ENCODE measurements at places on chromosomes 7 and 10.

DNA sequence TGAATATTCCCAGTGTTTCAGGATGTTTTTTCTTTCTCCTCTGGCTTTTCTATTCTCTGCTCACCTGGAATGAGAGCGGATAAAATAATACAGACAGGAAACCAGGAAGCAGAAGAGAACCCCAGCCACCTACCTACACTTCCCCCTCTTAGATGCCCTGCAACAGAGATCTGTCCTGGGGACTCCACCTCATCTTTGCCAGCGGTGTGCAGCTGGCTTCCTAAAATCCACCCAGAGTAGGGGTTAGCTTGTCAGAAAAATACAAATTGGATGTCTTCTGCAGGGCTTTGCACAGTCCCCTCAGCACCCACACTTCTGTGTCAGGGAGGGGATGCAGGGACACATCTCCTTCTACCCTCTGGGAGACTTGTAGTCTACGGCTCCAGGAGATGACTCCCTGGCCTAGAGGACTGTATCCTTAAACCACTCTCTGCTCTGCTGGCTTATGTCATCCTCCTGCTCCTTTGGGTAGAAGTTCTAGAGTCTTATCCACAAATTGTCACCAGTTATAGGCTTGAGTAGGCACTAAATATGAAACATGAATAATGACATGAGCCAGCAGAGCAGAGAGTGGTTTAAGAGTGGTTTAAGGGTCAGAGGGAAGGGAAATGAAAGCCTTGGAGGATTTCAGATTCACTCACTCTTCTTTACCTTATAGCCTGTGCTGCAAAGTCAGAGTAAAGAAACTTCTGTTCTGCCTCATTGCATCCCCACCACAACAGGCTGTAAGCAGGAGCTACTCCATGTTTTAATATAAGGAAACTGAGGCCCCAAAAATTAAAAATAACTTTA, 749.4 kb downstream of the AUTS2 start:
- no peak for DNase-seq

- DNase-seq, result no peak
Observed at GRCh38 chr10:107011105-107011504, 153.4 kb downstream of the SORCS1 start.

- no peak for DNase-seq
Observed at GRCh38 chr10:128854204-128854603, 612.8 kb upstream of the MGMT start.

- DNase-seq, result no peak
Observed at GRCh38 chr10:24929904-24930303, 22.5 kb downstream of the PRTFDC1 start.

GRCh38 chr7:29556405-29557195, 7.0 kb upstream of the PRR15 start:
- no peak for DNase-seq

GRCh38 chr10:104802941-104803340, 161.9 kb downstream of the SORCS3 start:
- no peak for DNase-seq

GRCh38 chr7:43479042-43479441, 103.9 kb upstream of the STK17A start:
- DNase-seq, result no peak

DNA sequence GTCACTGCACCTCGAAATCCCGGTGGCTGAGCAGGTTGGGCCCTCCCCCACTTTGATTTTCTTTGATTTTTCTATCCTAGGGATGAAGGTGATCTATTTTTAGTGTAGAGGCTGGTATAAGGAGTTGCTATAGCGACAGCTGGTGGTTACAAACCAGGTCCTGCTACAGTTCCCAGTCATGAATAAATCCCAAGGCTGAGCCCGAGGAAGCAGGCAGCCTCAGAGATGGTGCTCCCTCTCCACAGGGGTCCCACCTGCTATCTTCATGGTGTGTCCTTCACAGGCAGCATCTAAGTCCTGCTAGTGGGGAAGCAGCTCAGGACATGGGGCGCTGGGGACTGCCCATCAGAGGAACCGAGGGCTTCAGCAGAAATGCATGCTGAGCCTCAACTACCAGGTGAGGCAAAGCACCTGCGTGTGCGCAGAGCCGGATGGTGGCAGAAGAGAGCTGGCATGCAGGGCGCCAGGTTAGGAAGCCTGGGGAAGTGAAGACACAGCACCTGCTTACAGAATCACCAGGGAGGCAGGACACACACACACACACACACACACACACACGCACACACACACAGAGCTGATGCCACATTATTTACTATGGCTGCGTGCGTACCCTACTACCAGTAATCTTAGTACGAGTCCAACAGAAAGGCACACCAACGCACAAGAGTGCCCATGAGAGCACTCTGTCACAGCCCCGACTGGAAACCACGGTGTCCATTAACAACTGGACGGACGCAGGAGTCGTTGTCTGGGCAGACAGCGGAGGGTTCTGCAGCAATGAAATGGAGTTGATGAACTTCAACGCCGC, 150.9 kb downstream of the PRKAG2 start:
- DNase-seq, result no peak

- DNase-seq, result no peak
Observed at GRCh38 chr7:131483586-131483985, 72.8 kb downstream of the PODXL start.

DNA sequence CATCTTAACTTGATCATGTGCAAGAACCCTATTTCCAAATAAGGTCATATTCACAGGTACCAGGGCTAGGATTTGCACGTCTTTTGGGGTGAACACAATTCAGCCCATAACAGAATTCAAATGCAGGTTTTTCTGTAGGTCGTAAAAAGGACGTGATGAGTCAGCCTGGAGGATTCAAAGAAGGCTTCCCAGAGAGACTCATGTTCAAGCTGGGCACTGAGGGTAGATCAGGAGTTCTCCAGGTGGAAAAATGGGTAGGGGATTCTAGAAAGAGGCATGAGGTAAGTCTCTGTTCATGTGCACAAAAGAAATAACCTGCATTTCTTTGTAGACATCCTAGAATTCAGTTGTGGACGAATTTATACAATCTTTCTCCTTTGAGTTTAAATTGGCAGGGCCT, 160.4 kb downstream of the RPS24 start:
- DNase-seq, result no peak

DNA sequence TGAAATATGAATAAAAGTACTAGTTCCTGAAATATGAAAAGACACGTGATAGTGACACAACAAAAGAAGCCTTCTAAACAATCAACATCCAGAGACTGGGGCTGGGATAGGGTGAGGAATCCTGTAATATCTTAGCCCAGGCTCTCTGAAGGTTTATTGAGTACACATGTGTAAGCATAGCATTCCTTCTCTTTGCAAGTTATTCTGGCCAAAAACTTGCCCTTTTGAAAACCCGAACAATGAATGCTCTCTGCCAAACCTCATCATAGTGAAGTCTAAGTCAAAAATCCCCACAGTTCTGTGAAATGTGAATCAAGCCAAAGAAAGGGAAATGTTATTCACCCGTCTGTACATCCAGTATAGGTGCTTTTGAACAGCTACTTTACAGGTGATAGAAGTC, 11.6 kb downstream of the SEMA3D start:
- DNase-seq, result no peak

GRCh38 chr7:157397731-157398691, 61.2 kb downstream of the DNAJB6 start:
- DNase-seq, result no peak

- no peak for DNase-seq
Observed at GRCh38 chr7:102236102-102236501, 50.6 kb upstream of the SH2B2 start.

- DNase-seq, result no peak
Observed at GRCh38 chr7:138768241-138768640, 29.6 kb upstream of the TMEM213 start.

DNA sequence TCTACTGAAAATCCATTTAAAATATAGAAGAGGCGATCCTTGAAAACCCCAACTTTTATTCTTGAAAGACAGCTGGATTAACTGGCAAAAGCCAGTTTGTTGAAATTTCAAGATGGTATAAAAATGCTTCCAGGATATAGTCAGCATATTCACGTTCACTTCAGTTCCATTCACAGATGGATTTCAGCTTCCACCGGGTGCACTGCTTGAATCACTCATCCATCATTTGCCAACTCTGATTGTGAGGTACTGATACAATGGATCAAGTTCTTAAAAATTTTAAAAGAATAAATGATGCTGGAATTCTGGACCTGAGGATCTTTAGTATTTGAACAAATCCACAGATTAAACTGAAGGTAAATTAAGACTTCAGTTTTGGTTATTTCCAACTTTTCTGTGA, 2.4 kb downstream of the PURB start:
- DNase-seq, result no peak

DNA sequence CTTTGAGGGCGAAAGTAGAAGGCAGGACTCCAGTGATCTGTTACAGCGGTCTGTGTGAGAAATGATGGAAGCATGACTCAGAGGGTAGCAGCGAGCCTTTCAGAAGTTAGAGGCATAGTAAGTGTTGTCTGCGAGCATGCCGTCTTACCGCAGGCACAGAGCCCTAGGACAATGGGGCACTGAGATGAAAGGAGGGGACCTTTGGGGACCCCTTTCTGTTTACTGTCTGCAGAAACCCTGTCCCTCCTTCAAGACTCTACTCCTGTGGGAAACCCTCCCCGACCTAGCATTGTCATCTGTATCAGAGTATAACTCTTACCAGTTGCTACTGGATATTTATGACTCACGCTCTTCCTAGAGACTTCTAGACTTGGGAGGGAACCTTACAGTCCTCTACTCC, 87.2 kb upstream of the AGK start:
- no peak for DNase-seq

DNA sequence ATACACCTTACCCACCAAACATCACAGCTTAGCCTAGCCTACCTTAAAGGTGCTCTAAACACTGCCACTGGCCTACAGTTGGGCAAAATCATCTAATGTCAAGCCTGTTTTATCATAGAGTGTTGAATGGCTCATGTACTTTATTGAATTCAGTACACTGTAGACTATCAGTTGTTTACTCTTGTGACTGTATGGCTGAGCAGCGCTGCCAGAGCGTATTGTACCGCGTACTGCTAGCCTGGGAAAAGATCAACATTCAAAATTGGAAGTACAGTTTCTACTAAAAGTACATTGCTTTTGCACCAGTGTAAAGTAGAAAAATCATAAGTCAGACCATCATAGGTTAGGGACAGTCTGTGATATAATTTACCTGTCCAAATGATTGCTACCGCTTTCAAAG, 226.8 kb downstream of the PRPF18 start:
- DNase-seq, result no peak

DNA sequence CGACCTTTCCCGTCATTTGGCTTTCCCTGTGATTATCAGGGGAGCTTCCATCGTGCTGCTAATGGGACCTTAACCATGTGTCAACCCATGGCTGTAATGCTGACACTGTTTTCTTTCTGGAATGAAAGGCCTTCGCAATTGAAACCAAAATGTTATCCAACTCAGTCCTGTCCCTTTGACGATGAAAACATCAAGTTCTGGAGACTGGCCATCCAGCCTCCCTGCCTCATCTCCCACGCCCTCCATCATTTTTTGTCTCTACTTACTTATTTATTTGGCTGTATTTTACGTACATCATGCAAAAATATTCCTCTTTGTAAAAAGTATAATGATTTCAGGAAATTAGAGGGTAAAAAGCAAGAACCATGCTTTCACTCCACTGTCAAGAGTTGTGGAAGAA, 69.8 kb downstream of the EGFR start:
- no peak for DNase-seq

GRCh38 chr7:79489371-79489770, 35.9 kb upstream of the MAGI2 start:
- no peak for DNase-seq

- no peak for DNase-seq
Observed at GRCh38 chr7:20220921-20221547, 3.9 kb upstream of the MACC1 start.

- DNase-seq, result no peak
Observed at GRCh38 chr7:28520074-28521015, 108.0 kb downstream of the CREB5 start.

DNA sequence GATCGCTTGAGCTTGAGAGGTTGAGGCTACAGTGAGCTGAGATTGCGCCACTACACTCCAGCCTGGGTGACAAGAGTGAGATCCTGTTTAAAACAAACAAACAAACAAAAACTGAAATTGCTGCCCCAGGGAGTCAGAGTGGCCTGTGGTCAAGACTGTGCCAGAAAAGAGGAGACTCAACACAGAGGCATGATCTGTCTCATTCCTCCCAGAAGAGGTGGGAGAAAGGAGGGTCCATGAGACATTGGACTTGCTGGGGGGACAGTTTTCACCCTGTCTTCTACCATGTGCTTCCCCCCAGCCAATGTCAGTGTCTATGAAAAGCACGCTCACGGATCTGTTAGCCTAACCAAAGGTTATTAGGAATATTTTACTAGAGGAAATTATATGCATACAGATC, 3.2 kb downstream of the ZNF853 start:
- DNase-seq, result no peak

GRCh38 chr10:78346721-78347120, 313.1 kb downstream of the RPS24 start:
- no peak for DNase-seq

GRCh38 chr10:117805139-117805538, 241.6 kb downstream of the RAB11FIP2 start:
- DNase-seq, result no peak

- no peak for DNase-seq
Observed at GRCh38 chr10:73906524-73907447, 4.1 kb upstream of the PLAU start.
